HFFc6 (cell line): ENCODE measurements at places on chromosomes 6 and 20. TPM values are rescaled to one million over a fixed set of nuclear protein-coding genes. Genes with fewer than 3 reads are reported as not detected.
A peak's percentile ranks its signal among the peaks of the same experiment; 100 is the strongest.

DNA sequence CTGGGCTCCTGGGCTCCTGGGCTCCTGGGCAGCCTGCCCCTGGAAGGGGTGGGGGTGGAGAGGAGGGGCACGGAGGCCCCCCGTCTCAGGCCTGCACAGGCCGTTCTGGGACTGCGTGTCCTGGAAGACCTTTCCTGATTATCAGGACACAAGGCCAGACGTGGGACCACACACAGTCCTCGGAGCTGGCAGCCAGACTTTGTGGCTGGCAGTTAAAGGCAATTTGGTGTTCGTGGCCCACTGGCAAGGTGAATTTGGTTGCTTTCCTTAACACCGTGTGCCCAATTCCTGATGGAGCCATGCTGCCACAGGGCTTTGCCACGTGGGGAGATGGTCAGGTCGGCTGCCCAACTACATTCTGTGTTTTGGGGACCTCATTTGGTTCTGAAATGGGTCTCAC lies 113.5 kb downstream of the SMOC2 start:
- no peak overlapping the region for H3K27ac ChIP-seq
- H3K36me3 ChIP-seq: peaks cover 5% of the 10 kb centered on the region; the same call in 1 of the 2 replicates
- H3K4me3 ChIP-seq: no peak overlapping the region
- no peak for DNase-seq
- no peaks in the 10 kb centered on the region for H3K4me1 ChIP-seq

DNA sequence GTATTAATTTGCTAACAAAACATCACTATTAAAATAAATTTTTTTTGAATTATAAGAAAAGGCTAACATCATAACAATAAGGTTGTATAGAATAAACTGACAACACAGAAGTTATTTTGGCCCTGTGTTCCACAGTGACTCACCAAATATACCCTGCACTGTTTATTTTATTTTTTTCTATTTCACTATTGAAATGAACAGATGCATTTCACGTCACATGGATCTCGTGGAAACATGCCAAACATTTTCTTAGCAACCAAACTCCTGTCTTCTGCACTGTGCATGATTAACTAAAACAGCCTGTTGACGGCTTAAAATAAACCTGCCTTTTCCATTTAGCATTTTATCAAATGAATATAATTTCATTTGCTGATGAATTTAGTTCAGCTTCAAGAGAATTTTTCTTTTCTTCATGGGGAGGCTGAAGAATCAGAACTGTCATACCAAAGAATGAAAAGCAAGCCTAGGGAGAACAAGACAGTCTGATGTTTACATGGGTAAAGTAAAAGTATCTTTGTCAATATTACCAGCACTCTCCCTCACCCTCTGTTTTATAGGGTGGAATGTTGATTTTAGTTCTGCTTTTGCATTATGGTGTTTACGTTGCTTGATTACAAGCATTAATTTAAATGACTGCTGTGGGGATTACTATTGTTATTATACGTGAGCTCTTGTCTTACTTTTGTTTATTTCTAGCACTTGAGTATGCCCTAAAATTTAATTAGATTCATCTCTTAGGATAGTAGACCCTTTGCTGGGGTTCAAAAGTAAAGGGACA lies 115.3 kb downstream of the LCA5 start:
- DNase-seq: peak; percentile 41
- no peaks in the 10 kb centered on the region for H3K27me3 ChIP-seq
- no peak overlapping the region for H3K4me3 ChIP-seq
- no peaks in the 10 kb centered on the region for H3K36me3 ChIP-seq
- H3K4me1 ChIP-seq: peaks cover 4% of the 10 kb centered on the region; the same call in 1 of the 2 replicates

DNA sequence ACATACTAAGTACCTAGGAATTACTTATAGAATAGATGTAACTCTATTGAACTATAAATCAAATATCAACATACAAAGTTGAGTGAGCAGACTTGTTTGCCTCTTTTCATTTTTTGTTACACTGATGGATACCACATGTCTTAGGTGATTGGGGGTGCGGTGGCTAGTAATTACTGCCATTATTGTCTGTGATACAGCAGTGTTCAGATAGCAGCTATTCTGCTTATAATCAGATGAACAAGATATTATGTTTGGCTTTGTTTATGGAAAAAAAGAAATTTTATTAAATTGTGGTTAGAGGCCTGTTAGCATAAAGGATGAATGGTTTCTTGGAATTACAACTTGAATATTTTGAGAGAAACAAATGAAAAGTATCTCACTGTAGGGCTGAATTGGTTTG lies 55.9 kb downstream of the KCNQ5 start:
- no peak overlapping the region for H3K4me3 ChIP-seq
- DNase-seq: no peak
- H3K4me1 ChIP-seq: peaks cover 40% of the 10 kb centered on the region
- peaks cover 31% of the 10 kb centered on the region for H3K36me3 ChIP-seq
- H3K27me3 ChIP-seq: no peaks in the 10 kb centered on the region
- no peak overlapping the region for H3K27ac ChIP-seq

GRCh38 chr20:2865630-2866029 lies 7.7 kb upstream of the PTPRA start:
- H3K36me3 ChIP-seq: 0 out of 2 replicates have a peak, but pooled peaks cover 6% of the 10 kb centered on the region
- no peak overlapping the region for H3K4me3 ChIP-seq
- DNase-seq: no peak
- peaks cover 25% of the 10 kb centered on the region for H3K4me1 ChIP-seq
- H3K27me3 ChIP-seq: peaks cover 5% of the 10 kb centered on the region; the same call in 1 of the 2 replicates
- H3K27ac ChIP-seq: no peak overlapping the region

- no peak overlapping the region for H3K4me3 ChIP-seq
- peak overlapping the region; percentile 29; the same call in 1 of the 2 replicates for H3K27ac ChIP-seq
- peaks cover 17% of the 10 kb centered on the region for H3K4me1 ChIP-seq
- DNase-seq: no peak
- H3K27me3 ChIP-seq: no peaks in the 10 kb centered on the region; the same call in 1 of the 2 replicates
- H3K36me3 ChIP-seq: no peaks in the 10 kb centered on the region
Measured at GRCh38 chr6:31775633-31776484, 1.3 kb downstream of the VWA7 start.

DNA sequence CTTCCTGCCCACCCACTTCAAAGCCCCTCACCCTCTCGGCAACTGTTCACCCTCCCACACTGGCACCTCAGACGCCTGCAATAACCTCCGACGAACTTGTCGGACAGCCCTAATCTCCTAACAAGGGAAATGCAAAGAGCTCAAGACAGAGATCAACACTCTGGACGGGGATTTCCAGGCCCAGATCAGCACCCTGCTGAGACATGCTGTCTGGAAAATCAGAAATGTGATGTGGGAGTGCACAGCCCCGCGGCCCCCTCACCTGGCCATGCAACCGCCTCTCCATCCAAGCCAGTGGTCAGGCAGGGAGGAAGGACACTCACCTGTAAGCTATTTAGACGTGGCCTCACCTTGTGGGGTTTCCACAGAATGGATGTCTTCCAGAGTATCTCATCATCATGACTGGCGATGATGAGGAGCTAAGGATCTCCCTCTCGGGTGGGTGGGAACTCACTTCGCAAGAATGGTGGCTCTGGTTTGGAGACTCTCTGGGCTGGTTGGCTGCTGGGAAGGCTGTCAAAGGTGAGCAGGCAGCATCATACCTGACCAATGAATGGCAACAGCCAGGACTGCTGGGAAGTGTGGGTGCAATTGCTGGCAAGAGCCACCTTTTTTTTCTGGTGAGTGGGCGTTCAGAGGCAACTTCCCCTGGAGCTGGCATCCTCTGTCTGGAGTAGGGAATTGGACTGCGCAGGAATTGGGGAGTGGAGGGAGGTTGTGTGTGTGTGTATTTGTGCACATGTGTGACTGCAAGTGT lies 28.1 kb upstream of the ADTRP start:
- H3K36me3 ChIP-seq: no peaks in the 10 kb centered on the region
- no peak overlapping the region for H3K27ac ChIP-seq
- H3K4me3 ChIP-seq: no peak overlapping the region
- DNase-seq: no peak
- H3K4me1 ChIP-seq: peaks cover 29% of the 10 kb centered on the region

GRCh38 chr20:61416546-61416945 lies 164.5 kb downstream of the CDH4 start:
- no peaks in the 10 kb centered on the region for H3K4me1 ChIP-seq
- H3K36me3 ChIP-seq: no peaks in the 10 kb centered on the region
- H3K4me3 ChIP-seq: no peak overlapping the region
- H3K27me3 ChIP-seq: peaks cover 2% of the 10 kb centered on the region

The SSTR4 gene
- not detected in 3 replicates for total RNA-seq

The SYNDIG1 gene
- 0.14 to 0.39 TPM in 2 of 3 replicates, not detected in the other for total RNA-seq

The GMPR gene
- 4.8 to 7.6 TPM (median 6.5 TPM) in 3 replicates for total RNA-seq

The APCDD1L gene
- 14.3 to 37.7 TPM (median 22.0 TPM) in 3 replicates for total RNA-seq

The CLPSL2 gene
- total RNA-seq: not detected in 3 replicates
